ENCODE measurements at places on chromosomes 2 and 18.

GRCh38 chr2:57408587-57408986, 638.0 kb upstream of the VRK2 start:
- no peak for DNase-seq

DNA sequence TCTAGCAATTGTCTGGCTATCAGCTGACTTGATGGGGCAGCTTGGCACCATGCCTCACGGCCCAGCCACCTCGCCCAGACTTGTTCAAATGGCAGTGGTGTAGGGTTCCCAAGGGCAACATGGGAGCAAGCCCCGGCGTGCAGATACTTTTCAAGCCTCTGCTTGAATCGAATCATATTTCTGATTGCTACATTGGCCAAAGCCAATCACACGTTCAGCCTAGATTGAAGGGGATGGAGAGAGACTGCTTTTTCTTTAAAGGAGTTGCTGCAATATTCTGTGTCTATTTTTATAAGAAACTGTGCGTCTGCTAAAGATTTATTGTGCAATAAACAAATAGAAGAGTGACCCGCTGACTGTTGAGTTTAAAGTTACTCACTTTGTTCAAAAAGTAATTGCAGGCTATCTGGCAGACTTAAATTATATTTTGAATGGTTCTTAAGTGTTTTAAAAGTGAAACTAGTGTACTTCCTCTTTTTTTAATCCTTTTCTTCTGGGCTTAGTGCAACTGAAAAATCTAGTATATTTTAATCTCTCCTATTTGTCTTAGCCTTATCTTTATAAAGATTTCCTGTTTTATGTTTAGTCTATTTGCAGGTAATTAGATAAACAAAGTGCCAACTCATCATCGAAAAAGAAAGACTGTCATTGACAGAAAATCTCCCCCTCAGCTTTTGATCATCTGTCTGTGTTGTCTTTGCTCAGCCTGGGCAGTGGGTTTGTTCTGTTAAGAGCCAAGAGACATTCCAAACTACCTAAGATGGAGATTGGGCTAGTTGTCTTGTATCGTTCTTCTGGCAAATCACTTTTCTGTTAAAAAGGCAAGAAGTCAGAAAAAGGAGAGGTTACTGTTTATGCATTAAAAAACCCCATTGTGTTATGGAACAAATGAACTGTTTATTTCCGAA, 156.1 kb downstream of the TPGS2 start:
- no peak for DNase-seq

GRCh38 chr2:95669441-95669991, 77.7 kb downstream of the TRIM43 start:
- no peak for DNase-seq

- DNase-seq = no peak
Observed at GRCh38 chr18:43034683-43035500, 80.6 kb downstream of the RIT2 start.

GRCh38 chr18:36095936-36096519, 28.7 kb upstream of the RPRD1A start:
- peak; percentile 41 for DNase-seq

GRCh38 chr2:69299772-69300516, 87.1 kb downstream of the GFPT1 start:
- no peak for DNase-seq

GRCh38 chr2:23618265-23618664, 233.3 kb downstream of the KLHL29 start:
- no peak for DNase-seq

DNA sequence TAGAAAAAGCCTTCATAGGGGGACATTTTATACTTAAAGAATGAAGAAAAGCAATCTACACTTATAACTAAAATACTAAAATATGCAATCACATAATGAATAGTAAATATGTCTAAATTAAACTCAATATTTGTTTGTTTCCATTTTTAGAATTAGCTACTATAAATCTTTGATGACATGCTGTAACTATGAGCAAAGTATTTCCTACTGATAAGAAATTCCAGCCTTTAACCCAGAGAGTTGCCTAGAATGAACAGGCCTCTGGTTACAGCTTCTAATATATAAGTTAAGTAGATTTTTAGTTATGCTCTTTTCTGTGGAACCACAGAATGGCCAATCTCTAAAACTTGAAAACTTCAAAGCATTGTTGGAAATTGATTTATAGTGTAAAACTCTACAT, 1465.6 kb upstream of the ZEB2 start:
- DNase-seq = no peak

DNA sequence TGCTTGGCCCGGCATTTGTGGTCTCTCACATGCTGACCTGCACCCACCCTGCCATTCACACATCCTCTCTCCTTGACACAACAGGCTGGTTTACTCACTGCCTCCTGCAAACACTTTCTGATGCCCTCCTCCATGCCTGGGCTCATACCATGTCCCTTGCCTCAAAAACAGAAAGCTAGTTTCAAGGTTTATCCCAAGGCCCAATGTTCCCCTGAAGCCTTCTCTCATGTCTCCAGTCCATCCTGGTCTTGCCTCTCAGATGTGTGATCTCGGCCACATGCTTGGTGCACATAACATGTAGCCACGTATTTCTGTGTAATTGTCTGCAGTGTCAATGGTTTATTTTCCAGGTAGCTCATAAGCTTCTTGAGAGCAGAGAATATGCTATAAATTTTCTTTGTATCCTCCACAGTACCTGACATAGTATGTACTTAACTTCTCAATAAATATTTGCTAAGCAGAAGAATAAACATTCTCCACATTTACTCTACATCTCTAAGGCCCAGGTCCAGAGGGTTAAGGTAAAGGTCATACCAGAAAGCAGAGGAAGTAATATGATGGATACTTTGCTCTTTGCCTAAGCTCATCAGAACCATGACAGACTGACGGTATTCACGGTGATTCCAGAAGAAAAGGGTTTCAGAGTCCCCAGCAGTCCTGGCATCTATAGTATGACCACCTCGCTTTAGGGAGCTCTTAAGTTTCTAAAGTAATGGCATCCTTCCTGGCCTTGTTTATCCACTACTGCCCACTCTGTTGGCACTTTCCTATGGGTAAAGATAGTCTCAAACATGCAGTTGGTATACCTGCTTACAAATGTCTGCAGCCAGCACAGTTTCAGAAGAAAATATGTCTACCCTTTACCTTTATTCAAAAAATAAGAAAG, 163.4 kb upstream of the ZFP36L2 start:
- DNase-seq = no peak

GRCh38 chr2:197514754-197515153, 1.1 kb upstream of the MOB4 start:
- no peak for DNase-seq

GRCh38 chr2:189836644-189837043, 52.4 kb downstream of the PMS1 start:
- DNase-seq = no peak
